ENCODE measurements at places on chromosomes 5 and 9.

DNA sequence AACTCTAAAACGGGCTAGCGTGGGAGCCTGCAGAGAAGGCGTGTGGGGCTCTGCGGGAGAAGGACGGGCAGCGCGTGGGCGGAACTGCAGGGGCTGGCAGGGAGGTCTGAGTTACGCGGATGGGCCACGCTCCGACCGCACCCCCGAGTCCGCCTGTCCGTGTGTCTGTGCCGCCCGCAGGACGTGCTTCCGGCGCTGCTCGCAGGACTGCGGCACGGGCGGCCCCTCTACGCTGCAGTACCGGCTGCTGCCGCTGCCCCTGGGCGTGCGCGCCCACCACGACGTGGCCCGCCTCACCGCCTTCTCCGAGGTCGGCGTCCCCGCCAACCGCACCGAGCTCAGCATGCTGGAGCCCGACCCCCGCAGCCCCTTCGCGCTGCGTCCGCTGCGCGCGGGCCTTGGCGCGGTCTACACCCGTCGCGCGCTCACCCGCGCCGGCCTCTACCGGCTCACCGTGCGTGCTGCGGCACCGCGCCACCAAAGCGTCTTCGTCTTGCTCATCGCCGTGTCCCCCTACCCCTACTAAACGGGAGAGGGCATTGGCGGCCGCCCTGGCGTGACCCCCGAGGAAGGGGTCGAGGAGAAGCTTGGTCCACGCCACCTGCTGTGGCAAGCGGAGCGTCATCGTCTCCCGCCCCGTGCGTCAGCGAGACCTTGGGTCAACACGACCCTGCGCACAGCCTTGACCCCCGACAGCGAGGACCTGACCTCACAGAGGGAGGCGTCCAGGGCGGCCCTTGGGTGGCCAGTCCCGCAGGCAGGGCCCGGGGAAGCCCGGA, 11.4 kb upstream of the ASS1 start:
- DNase-seq, result peak; percentile 76

- no peak for DNase-seq
Measured at GRCh38 chr5:27308153-27308552, 269.8 kb upstream of the CDH9 start.

DNA sequence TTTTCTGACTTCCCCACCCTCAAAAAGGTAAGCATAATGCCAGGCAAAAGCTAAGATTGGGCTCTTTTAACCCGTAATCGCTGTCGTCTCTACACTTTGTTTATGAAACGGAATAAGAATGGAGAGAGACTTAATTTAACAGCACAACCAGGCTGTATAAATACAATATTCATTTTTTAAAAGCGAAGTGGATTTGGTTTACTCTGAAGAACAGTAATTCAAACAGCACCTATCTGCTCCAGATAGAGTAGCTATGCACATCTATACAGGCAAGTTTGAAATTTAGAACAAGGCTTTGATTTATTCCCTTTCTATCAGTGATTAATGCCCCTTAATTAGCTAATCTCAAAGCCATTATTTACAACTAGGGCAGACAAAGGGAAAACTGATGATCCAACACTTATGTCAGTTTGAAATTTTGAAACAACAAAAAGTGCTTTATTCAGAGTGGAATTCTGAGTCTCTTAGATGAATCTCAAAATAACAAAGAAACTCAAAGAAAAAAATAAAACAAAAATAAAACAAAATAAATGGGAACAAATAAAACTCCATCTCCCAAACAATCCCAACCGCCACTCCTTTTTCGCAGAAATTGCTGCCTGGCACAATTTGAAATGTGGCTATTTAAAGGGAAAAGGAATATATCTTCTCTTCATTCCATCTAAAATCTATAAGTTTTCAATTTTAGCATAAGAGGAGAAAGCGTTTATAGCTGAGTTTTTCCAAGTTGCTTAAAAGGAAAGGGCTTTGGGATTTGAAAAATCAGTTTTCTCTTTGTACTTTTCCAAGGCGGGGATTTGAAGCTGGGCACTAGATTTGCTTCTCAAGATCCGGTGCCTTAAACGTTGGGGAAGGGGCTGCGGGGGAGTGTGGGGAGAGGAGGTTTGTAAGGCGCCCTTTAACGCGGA, 298.6 kb downstream of the PARP8 start:
- no peak for DNase-seq

GRCh38 chr5:143016777-143017516, 246.8 kb downstream of the ARHGAP26 start:
- DNase-seq, result peak; percentile 34

- DNase-seq, result no peak
Measured at GRCh38 chr9:130990306-130990977, 18.5 kb upstream of the LAMC3 start.

DNA sequence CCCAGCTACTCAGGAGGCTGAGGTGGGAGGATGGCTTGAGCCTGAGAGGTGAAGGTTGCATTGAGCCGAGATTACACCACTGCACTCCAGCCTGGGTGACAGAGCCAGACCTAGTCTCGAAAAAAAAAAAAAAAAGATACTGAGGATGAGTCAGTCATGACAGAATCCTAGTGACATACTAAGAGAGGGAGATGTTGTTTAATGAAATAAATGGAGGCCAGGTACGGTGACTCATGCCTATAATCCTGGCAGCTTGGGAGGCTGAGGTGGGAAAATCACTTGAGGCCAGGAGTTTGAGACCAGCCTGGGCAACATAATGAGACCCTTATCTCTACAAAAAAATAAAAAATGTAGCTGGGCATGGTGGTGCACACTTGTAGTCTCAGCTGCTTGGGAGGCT, 107.2 kb downstream of the ZFAND5 start:
- no peak for DNase-seq

DNA sequence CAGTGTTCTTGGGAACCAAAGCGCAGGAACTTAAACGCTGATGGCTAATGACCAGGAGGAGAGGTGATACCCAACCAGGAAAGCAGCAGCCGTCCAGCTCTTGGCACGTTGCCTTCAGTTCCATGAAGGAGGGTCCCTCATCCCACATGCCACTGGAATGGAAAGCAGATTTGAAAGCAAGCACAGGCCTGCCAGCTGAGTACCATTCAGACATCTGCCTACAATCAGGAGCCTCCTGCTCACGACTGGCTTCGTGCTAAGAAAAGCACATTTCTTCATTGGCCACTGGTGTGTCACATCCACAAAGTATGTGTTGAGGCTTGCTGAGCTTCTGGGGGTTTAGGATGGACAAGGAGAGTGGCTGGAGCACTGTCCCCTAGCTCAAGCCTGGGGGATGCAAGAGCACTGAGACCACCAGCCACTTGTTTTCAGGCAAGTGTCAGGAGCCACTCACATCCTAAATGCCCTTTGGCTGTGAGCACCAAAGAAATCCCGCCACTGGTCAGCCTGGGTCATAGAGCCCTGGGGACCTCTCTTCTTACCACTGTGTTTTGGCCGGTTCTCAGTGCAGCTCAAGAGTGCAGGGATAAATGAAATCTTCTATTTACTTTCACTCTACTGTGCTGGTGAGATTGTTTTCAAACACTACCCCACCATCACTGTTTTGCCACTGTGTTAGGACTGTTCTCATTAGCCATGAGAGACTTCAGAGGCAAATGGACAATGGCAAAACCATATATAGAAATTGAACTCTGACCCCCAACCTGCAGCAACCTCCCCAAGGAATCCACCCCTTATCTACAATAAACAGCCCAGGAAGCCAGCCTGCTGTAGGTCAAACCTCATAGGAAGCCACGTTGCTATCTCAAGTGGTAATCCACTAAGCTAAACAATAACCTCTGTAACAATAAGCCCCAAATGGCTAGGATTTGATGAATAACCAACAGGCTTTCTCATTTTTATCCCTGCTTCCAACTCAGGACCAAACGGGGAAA, 58.3 kb downstream of the MTX3 start:
- DNase-seq, result no peak

GRCh38 chr5:155024015-155024414, 10.5 kb downstream of the KIF4B start:
- no peak for DNase-seq

GRCh38 chr9:69965416-69966145, 78.1 kb upstream of the MAMDC2 start:
- no peak for DNase-seq

DNA sequence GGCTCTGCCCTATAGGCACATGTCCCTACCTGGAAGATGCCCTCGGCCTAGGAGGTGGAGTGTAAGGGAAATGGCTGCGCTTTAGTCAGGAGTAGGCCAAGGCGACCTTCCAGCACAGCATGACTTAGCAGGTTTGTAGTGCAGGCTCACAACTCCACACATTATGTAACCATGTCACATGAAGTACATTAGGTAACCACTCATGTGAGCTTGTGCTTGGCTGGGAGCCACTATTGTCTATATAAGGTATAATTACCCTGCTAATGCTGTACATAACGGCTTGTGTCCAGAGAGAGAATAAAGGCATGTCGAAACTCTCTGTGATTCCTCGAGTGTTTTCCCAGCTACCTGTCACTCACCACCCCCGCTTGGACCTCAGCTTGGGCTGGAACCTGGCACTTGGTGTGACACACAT, 74.9 kb downstream of the CAMK4 start:
- DNase-seq, result no peak

- DNase-seq, result no peak
Measured at GRCh38 chr5:16459451-16459850, 6.1 kb downstream of the ZNF622 start.

DNA sequence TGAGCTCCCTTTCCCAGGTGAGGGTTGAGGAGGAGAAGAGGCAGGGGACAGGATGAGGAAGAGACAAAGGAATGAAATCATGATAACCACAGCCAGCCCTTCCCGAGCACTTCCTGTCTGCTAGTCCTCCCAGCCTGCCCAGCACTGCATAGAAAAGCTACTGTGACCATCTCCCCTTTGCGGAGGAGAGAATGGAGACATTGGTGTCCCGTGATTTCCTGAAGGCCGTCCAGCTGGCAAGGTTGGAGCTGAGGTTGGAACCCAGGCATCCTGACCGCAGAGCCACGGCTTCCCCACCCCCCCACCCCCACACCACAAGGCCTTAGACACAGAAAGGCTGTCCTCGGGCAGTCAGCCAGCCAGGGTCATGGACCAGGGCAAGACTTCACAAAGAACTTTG, 131.1 kb upstream of the ICE1 start:
- no peak for DNase-seq

DNA sequence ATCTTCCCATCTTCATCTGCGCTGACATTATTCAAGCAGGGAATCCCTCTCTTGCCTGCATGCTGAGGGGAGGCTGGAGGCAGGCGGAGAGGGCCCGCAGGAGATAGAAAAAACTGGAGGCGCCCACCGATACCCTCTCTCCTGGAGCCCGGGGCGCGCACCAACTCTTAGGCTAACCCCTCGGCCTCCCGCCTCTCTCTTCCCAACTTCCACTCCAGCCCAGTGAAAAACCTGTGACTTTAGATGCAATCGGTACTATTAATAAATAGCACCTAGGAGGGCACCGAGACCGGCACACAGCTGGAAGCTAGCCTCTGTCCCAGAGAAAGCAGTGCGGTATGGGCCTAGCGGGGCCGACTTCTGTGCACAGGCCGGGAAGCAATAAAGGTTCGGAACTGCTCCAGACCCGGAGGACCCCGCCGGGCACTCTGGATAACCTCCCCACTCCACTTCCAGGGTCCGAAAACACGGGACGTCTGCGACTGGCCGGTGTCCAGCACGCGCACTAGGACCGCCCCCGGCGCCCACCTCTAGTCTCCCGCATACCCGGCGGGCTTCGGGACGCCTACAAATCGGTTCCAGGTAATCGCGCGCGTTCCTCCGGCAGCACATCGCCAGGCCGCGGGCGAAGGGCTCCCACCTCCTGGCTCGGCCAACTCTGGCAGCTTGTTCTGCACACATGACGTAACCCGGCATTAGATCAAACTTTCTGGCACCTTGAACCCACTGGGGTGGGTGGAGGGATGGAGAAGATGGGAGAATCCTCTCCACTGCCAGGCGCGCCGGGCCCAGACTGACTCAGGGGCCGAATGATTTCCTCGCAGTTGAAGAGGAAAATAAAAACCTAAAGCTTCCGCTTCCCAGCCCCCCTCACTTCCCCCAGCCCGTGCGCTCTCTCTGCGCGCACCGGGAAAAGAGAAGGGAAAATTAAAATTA, 1.4 kb downstream of the EFNA5 start:
- DNase-seq, result no peak

- no peak for DNase-seq
Measured at GRCh38 chr5:81826128-81826527, 75.2 kb upstream of the SSBP2 start.

DNA sequence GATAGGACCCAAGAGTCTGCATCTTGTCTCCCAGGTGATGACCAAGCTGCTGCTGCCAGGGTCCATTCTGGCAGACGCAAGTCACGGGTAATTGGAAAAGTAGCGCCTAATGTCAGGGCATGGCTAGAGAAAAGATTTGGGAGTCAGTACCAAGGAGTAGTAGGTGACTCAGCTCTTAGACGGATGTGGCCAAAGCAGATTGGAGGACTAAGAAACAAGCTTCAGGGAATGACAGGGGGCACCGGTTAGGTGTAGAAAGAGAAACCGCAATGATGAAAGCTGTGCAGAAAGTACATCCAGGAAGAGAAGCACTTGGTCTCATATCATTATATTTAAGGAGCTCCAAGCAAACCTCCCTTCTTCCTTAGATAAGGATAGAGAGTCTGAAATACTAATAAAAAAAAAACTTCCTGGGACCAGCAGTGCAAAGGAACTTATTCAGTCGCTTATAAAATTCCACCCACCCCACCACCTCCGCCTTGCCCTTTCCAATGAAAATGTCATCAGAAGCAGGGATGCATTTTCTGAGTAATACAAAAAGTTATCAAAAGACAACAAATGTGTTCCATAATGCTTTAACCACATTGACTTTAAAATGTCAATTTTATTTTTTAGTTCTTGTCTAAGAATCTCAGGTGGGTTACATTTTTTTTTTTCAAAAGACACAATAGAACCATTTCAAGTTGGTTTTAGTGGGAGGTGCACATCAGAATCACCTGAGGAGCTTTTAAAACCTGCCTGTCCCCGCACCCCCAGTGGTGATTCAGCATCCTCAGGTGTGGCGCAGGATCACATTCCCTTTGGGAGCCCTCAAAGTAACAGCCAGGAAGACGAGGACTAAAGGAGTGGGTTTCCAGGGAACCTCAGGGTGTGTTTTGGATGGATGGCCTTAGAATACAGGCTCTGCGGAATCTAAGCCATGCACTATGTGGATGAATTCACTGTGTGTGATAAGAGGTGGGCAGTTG, 31.2 kb downstream of the PTPN3 start:
- no peak for DNase-seq

DNA sequence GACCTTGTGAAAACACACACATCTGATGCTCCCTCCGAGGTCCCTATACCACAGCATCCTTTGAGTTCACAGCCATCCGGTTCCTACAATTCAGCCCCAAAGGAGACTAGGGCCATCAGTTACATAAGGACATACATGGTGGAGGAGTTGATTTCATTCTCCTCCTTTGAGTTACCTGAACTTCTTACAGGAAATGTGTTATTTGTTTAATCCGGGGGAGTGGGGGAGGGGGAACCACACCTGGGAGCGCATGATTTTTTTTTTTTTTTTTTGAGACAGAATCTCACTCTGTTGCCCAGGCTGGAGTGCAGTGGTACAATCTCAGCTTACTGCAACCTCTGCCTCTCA, 30.7 kb downstream of the SEMA4D start:
- no peak for DNase-seq

- DNase-seq, result no peak
Measured at GRCh38 chr5:172636279-172637050, 4.6 kb upstream of the NEURL1B start.

- peak; percentile 39 for DNase-seq
Measured at GRCh38 chr5:138029501-138029900, 3.4 kb downstream of the FAM13B start.

- no peak for DNase-seq
Measured at GRCh38 chr5:172616730-172617129, 24.3 kb upstream of the NEURL1B start.

- DNase-seq, result peak; percentile 30
Measured at GRCh38 chr5:143023411-143024096, 253.4 kb downstream of the ARHGAP26 start.

Measured in GM20000 (cell line).